CD4-positive, alpha-beta T cell treated with Interleukin-21 for 1 hour (primary cell): ENCODE measurements at places on chromosomes 3 and 15.

GRCh38 chr15:79366691-79367090, 55.8 kb downstream of the TMED3 start:
- no peak for DNase-seq

GRCh38 chr3:94961423-94962100, 898.7 kb downstream of the NSUN3 start:
- no peak for DNase-seq

GRCh38 chr15:48090115-48090514, 30.7 kb upstream of the SLC24A5 start:
- no peak for DNase-seq

DNA sequence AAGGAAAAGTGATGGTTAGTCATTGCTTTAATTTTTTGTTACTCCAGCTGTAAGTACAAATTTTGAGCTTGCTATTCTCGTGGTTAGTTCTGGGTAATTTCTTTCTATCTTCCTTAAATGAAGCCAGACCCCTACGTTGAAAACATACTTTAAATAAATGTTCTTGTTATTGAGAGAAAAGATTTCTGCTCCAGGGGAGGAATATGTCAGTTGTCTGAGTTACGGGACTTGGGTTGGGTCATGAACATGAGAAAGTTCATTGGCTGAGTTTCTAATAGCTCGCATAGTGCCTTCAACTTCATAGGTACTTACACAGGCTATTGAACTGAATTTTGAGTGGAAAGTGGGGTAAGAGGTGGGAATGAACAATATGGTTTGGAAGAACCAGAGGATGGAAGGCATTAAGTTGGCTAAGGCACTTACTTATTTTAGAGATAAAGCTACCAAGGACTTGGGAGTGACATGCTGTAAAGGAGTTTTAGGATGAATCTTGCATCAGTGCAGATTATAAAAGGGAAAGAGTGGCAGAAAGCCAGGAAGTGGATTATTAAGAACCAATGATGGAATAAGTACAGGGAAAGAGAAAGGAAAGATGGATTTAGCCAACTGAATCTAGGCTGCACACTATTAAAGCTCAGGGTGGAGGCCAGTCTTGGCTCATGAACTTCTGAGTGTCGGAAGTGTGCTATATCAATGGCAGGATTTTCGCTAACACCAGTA, 1.4 kb downstream of the RPSA start:
- DNase-seq: no peak

GRCh38 chr3:4061195-4061594, 242.0 kb upstream of the SETMAR start:
- no peak for DNase-seq

DNA sequence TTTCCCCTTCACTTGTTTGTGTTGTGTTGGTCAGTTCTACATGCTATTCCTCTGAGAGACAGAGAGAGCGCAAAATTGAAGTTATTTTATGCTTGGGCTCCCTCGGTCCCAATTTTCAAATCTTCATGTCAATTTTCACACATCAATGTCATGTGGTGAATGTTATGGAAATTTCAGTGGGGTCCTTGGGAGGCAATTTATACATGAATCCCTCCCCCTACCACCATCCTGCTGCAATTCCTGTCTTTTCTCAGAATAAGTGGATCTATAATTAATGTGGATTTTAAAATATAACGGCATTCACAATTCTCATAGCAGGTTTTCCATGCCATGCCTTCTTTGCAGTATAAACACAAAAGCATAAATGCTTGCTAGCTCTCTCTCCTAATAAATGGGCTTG, 499.9 kb downstream of the MCTP2 start:
- no peak for DNase-seq

GRCh38 chr3:13104511-13104910, 31.3 kb upstream of the IQSEC1 start:
- DNase-seq: no peak

GRCh38 chr15:101597360-101597928, 54.7 kb downstream of the TM2D3 start:
- DNase-seq: no peak

- DNase-seq: no peak
These were observed 132.2 kb downstream of the DUT start for GRCh38 chr15:48463366-48463880.

GRCh38 chr3:128665362-128666021, 14.9 kb upstream of the RPN1 start:
- no peak for DNase-seq

GRCh38 chr15:28107111-28107903, 8.2 kb upstream of the OCA2 start:
- DNase-seq: no peak

- no peak for DNase-seq
These were observed 179.4 kb upstream of the DPH6 start for GRCh38 chr15:35725353-35725752.

GRCh38 chr3:113271189-113271588, 59.8 kb downstream of the BOC start:
- DNase-seq: no peak

DNA sequence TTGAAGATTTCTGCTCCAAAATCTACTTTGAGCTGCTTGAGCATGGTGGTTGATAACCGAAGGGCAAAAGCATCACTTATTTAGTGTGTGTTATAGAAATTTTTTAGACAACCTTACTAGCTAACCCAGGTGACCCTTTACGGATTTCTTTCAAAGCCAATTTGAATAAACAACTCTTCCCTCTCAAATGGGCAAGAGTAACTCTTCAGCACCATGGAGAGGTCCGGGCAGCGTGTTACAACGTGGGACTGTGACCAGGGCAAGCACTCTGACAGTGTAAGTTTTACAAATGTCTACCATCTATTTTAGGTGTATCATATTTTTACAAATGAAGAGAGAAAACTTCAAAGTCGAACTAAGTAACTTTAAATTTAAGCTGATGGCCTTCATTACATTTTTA, 471.8 kb downstream of the MFSD1 start:
- DNase-seq: no peak
